Suprapubic skin (tissue), 4 donors: ENCODE measurements at places on chromosomes 13 and 19.
A peak's percentile ranks its signal among the peaks of the same experiment; 100 is the strongest.

DNA sequence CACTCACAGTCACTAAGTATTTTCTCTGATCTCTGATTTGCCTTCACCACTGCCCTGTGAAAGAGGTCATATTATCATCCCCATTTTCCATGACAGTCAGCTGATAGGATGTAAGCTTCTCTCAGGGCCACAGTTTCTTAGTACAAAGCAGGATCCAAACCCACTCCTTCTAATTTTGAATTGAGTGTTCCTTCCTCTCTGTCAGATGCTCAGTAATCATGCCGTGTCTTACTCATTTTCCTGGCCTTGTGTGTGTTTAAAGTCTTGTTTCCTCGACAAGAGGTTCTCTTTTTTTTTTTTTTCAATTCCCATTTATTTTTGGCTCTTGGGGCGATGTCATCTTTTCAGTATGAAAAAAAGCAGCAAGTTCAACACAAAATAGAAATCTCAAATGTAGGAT is 72.3 kb downstream of the NAA16 start:
- no peak for DNase-seq

GRCh38 chr19:41753936-41754529 is 1.3 kb upstream of the CEACAM6 start:
- DNase-seq = no peak

DNA sequence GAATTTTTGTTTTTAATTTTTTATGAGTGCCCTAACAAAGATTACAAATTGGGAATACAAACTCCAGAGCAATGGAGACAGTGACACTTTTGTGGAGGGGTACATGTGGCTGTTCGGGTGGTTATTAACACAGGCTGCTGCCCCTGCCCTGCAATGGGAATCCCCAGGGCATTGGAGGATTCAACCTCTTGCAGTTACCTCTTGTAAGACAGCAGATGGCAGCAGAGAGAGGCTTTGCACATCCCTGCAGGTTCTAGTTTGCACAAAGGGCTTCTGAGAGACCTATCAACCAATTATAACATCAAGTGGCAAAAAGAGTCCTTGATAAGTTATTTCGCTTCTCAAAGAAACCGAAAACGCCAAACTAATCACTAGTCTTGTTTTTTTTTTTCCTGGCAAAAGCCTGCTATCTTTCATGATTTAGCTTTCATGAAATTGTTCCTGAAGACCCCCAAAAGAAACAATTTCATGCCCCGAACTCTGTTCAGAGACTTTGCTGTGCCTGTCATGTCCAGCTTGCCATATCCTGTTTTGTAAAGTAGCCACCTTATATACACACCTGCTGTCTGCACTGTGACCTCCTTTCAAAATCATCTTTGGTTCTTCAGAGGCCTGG is 10.4 kb downstream of the GJB2 start:
- no peak for DNase-seq

GRCh38 chr13:19634256-19634740 is 839 bp downstream of the MPHOSPH8 start:
- no peak for DNase-seq

DNA sequence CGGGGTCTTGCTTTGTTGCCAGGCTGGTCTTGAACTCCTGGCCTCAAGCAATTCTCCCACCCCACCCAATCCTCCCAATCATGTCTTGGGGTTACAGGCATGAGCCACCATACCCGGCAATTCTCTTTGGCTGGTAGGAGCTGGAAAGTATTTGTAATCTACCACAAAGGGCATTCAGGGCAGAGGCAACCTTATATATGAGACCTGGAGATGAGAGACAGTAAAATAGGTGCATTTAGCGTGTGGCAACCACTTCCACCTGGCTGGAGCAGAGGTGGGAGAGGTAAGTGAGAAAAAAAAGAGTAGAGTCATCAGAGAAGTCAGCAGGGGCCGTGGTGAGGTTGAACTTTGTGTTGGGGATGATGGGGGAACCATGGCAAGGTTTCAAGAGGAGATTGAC is 36.8 kb downstream of the VAV1 start:
- DNase-seq = no peak

DNA sequence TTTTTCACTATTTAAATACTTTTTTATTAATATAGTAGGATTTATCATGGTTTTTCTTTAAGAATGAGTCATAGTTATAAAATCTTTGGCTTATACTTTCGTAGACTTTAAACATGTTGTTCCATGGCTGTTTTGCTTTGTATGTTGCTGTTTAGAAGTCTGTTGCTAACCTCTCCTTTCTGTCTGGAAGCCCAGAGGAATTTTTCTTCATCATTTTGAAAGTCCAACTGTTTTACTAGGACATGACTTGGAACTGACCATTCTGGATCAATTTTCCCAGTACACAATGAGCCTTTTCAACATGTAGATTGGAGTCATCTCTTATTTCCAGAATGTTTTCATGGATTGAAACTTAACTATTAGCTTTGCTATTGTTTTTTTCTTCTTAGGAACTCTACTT is 7.9 kb downstream of the CAB39L start:
- DNase-seq = no peak

DNA sequence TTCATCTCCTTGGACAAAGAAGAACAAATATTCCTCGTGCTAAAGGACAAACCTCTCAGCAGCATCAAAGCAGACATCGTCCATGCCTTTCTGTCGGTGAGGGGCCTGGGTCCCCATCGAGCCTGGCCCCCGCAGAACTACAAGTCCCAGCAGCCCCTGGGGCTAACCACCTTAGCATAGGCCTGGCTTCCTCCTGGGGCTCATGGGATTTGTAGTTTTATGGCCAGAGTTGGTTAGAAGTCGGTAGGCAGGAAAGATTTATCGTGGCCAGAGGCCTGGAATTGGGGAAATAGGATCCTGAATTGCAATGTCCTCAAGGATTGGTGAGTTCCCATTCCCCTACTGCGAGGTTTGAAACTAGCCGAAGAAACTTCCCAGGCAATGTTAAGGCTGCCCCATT is 19.6 kb downstream of the TMEM150B start:
- no peak for DNase-seq

GRCh38 chr13:84290386-84290785 is 408.1 kb upstream of the SLITRK1 start:
- DNase-seq = no peak

DNA sequence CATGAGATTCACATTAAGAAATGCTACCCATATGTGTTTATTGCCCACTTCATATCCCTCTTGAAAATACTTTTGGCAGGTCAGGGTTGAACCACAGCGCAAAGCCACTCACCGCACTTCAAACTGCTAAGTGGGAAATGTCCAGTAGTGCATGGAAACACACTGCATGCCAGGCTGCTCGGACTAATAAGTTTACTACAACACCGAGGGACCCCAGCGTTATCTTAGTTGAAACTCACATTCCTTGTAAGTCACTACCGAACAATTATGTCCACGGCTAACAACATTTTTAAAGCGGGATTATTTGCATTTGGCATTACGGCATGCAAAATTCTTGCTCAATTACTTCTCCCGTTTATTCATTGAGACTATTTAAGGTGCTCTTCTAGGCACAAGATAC is 4.0 kb downstream of the BRD4 start:
- DNase-seq = no peak

- DNase-seq = no peak
Observed at GRCh38 chr19:40723661-40724254, 6.8 kb downstream of the ITPKC start.

GRCh38 chr13:44017756-44018309 is 138.1 kb downstream of the LACC1 start:
- DNase-seq = no peak

GRCh38 chr19:2983351-2984214 is 6.2 kb downstream of the TLE6 start:
- DNase-seq = no peak

DNA sequence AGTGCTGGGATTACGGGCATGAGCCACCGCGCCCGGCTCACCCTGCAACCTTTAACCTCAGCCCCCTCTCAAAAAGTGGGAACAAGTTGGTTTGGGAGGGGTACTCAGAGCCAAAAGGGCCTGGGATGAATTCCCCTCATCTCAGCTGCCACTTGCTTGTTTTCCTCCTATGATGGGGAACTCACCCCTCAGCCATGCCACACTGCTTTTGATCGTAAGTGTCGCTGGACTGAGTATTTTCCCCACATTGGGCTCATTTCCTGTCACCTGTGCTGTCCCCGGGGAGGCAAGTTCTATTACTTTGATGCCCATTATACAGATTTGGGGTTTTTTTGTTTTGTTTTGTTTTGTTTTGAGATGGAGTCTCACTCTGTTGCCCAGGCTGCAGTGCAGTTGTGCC is 6.5 kb downstream of the R3HDM4 start:
- no peak for DNase-seq

- DNase-seq = no peak
Observed at GRCh38 chr19:44525721-44526430, 3.6 kb downstream of the CEACAM20 start.

- peak; percentile 85 for DNase-seq
Observed at GRCh38 chr13:113981194-113981605, 7.3 kb upstream of the C13orf46 start.

GRCh38 chr19:11425719-11426457 is 6.8 kb upstream of the RGL3 start:
- DNase-seq = no peak

DNA sequence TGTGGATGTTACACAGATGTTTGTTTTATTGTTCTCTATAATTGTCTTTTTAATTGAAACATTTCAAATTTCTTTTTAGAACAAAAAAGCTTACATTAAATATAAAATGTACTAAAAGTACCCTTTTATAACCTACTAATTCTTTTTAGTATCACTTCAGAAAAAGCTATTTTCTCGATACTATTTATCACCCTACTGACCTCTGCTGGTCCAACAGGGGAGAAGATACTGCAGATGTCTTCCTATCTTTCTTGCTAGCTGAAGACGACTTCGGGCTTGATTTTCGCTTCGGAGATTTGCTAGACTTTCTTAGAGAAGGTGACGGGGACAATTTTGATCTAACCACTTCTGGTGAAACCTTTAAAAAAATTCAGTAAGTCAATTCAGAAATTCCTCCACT is 42.4 kb downstream of the ZC3H13 start:
- no peak for DNase-seq

DNA sequence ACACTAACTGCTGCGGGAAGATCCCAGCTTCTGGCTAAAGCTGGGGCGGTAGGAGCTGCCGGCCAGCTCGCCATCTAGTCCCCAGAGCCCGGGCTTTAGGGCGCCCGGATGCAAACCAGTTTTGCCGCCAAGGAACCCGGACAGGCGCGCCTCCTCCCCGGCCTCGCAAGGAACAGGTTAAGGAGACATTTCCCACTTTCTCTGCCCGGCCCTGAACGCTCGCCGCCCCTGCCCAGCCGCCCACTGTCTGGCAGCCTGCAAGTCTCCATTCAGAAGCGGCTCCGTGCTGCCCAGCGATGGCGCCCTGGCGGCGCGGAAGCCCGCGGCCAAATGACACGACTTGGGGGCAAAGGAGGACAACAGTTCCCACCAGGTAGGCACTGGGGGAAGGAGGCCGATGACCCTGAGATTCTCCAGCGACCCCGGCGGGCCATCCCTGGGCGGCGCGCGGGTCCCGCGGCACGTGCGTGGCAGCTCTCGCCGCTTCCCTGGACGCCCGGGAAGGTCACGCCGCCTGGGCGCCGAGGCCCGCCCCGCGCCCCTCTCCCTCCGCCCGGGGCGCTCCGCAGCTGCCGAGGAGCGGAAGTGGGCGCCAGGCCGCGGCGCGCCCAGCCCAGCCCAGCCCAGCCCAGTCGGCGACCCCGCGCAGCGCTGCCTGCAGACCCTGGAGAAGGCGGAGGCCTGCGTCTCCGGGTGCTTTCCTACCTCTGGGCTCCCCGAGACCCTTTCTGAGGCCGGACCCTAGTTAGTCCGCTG is 42.2 kb upstream of the HNRNPA1L2 start:
- DNase-seq = peak; percentile 73

DNA sequence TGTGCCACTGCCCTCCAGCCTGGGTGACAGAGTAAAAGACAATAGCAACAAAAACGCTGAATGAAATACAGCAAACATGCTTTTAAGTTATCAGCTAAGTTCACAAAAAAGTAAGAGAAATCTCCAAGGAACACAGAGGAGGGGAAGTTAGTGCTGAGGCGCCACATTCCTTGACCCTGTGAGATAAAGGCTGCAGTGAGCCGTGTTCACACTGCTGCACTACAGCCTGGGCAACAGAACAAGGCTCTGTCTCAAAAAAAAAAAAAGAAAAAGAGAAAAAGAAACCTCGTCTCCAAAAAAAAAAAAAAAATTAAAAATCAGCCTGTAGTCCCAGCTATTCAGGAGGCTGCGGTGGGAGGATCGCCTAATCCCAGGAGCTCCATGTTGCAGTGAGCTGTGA is 16.3 kb upstream of the DOCK6 start:
- DNase-seq = no peak

- no peak for DNase-seq
Observed at GRCh38 chr13:109719962-109720646, 66.3 kb downstream of the IRS2 start.

DNA sequence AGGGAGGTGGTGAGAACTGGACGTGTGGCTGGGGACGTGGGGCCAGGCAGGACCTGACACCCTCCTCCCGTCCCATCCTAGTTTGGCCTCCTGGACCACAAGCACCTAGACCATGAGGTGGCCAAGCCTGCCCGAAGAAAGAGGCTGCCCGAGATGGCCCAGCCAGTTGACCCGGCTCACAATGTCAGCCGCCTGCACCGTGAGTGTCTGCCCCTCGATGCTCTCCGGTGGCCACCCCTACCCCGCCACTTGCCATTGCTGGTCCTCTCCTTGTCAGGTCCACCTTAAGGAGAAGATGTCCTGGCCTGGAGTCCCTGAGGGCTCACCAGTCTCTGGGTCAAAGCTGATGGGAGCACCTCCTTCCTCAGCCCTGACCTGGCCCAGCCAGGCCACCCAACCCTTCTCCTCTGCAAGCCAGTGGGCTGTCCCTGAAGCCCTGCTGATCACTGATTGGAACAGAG is 2.2 kb downstream of the ANGPTL4 start:
- DNase-seq = no peak

- no peak for DNase-seq
Observed at GRCh38 chr13:83117046-83117445, 765.2 kb downstream of the SLITRK1 start.

DNA sequence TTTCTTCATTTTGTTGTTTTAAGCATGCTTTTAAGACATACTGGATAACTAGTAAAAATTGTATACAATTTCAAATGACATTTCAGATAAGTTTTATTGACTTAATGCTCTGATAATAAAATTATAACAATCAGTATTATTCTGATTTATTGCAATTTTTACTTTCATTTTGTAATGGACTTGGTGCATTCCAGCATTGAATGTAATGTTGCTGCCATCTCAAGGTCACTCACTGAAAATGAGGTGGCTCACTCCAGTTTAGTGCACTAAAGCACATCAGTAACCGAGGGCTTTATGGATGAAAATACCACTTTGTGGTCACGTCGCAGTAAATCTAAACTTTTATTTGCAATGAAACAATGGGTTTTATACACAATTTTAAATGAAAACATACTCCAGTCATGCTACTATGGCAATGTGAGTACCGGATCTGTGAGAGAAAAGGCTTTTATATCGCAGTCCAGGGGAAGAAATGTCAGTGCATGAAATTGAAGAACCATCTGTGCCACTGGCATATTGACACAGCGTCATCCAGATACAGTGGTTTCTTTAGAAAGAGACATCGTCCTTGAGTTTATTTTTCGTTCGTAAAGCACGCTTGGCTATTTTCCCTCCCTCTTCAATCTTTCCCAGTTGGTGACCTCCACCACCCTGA is 20.7 kb upstream of the ZNF507 start:
- DNase-seq = no peak
